ENCODE measurements at places on chromosomes 3 and 15.

GRCh38 chr3:113035387-113035982, 44.7 kb downstream of the GTPBP8 start:
- DNase-seq = no peak

GRCh38 chr3:160796813-160797164, 40.8 kb downstream of the PPM1L start:
- no peak for DNase-seq

DNA sequence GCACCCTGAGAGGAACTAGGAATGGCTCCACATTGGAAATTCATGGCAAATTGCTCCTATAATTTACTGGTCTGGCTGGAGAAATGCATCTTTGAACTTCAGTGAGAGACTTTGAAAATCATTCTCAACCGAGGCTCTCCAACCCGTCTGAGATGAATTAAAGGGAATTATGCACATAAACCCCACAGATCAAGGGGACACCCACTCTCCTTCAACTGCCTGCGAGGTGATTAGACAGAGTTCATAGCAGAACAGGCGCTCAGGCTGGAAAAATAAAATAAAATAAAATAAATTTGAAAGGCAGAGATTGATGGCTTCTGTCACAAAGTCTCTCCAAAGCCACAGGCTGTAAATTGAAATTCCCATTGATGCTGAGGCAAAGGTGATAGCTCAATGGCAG, 37.7 kb downstream of the MEGF11 start:
- DNase-seq = no peak

GRCh38 chr3:167520266-167521005, 46.6 kb upstream of the SERPINI2 start:
- DNase-seq = no peak
